Foreskin keratinocyte (primary cell): ENCODE measurements at places on chromosomes 3 and 15.
A peak's percentile ranks its signal among the peaks of the same experiment; 100 is the strongest.

GRCh38 chr3:30618526-30618925 lies 12.1 kb downstream of the TGFBR2 start:
- no peak for DNase-seq

GRCh38 chr15:41870689-41871081 lies 23.2 kb downstream of the SPTBN5 start:
- DNase-seq = peak; percentile 86

GRCh38 chr3:127173516-127174166 lies 19.3 kb upstream of the PRR23E start:
- no peak for DNase-seq

DNA sequence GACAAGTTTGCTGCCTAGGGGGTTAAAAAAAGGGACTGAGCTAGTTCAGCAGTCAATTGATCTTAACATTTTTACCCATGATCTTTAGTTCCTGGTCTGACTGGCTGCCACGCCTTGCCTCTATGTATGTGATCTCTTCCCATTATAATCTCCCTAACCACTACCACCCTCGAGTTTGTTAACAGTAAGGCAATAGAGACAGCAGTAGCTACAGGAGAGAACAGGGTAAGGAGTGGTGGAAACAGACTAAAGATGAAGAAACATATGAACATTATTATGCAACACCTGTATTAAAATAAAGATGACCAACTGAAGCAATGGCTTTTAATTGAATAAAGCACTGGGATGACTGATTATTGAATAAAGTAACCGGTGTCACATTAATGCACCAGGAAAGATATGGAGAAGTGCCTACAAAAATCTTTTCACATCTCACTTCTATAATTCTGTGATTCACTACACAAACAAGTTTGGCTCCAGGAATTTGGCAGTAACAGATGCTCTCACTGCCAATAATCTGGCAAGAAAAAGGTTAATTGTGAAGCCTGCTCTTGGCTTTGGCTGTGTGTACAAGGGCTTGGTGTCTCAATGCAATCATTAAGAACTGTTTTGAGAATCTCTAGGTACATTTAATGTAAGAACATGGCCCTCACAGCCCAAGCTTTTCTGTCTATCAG lies 95.7 kb downstream of the HHLA2 start:
- DNase-seq = no peak

DNA sequence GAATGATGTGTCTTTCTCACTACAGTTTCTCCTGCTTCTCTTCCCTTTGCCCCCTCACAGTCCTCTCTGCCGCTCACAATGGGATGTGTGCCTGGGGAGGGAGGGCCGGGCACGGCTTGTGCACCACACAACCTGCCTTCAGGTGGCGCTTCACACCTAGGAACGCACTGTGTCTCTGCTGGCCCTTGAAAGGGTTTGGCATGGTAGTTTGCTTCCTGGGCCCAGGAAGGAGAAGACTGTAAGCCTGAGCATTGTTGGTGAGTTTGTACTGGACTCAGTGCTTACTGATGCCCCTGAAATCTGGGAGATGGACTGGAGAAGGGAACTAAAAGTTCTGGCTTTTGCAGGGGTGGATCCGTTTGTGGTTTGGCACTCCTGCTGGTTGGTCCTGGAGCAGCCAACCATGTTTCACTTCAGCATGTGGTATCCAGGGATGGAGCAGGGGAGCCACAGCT lies 9.2 kb downstream of the ALPK3 start:
- DNase-seq = peak; percentile 25

DNA sequence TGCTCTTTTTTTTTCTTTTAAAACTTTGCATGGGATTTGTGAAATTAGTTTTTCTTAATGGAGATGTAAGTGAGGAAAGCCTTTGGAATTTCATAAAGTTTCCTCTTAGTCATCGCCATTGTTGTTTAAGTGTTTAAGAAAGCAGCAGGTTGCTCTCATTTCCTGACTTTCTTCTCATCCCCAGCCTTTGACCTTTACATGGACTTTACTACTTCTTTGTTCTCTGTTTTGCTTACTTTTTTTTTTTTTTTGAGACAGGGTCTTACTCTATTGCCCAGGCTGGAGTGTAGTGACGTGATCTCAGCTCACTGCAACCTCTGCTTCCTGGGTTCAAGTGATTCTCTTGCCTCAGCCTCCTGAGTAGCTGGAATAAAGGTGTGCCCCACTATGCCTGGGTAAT lies 38.6 kb downstream of the FBXL2 start:
- DNase-seq = peak; percentile 13

- DNase-seq = no peak
Measured at GRCh38 chr3:180926526-180926925, 14.1 kb downstream of the FXR1 start.

GRCh38 chr3:31384117-31384516 lies 148.6 kb upstream of the STT3B start:
- DNase-seq = no peak

DNA sequence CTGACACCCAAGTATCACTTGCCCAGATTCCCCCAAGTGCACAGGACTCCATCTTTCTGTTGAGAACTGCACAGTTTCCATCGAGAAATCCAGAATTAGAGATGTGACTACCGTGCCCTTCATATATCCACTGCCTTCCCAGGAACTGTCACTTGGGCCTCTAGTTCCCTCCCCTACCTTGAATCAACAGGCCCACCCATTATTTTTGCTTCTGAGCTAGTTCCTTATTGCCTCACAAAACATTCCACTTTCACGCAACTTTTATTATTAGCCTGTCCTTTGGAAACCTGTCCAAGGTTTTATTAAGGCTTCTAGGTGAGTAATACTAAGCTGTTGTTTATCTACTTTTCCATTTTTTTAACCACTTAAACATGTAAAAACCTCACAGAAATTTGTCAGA lies 17.1 kb upstream of the SLC30A4 start:
- DNase-seq = no peak

DNA sequence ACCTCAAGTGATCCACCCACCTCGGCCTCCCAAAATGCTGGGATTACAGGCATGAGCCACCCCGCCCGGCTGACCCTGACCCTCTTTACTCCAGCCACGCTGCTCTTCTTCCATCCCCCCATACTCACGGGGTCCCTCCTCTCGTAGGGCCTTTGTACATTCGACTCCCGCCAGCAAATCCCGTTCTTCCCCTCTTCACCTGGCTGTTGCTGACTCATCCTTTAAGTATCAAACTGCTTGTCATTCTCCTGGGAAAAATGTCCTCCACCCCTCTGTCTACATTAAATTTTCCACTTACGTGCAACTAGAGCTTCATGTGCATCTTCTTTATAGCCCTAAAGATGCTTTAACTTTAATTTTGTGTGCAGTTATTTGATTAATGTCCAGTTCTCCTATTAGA lies 203.1 kb downstream of the OPA1 start:
- peak; percentile 70 for DNase-seq

DNA sequence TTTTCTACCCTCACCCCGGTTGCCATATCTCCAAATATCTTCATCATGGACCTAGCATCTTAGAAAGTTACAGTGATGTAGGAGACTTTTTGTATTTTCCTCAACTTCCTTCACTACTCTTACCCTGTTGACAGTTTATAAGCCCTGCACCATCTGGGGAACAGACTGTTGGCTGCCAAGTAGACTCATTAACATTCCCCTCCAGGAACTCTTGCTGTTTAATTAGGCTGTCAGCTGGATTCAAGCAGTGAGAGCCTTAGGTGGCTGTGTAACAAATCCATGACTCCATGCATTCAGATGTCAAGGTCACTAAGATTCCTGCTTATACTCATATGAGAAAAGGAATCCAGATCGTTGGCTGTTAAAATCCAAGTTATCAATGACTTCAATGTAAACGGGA lies 198.3 kb downstream of the NAALADL2 start:
- no peak for DNase-seq

DNA sequence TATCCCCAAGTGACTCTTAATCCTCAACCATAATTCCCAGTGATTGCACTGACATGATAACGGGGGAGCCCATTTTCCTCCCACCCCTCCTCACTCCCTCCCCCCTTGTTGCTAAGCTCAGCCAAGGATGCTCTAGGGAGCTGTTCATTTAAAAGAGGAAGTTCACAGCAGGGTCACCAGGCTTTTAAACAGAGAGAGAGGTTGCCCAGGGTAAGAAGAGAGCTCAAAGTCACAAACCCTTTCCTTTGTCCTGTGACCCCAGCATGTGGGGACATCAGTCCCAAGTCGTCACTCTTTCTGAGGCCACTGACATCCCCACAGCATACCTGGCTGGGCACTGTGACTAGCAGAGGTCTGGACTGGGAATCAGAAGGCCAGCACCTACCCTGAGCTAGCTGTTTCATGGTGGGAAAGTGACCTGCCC lies 144.1 kb downstream of the RORA start:
- DNase-seq = no peak

- peak; percentile 42 for DNase-seq
Measured at GRCh38 chr15:41018534-41018933, 65.3 kb downstream of the CHAC1 start.

DNA sequence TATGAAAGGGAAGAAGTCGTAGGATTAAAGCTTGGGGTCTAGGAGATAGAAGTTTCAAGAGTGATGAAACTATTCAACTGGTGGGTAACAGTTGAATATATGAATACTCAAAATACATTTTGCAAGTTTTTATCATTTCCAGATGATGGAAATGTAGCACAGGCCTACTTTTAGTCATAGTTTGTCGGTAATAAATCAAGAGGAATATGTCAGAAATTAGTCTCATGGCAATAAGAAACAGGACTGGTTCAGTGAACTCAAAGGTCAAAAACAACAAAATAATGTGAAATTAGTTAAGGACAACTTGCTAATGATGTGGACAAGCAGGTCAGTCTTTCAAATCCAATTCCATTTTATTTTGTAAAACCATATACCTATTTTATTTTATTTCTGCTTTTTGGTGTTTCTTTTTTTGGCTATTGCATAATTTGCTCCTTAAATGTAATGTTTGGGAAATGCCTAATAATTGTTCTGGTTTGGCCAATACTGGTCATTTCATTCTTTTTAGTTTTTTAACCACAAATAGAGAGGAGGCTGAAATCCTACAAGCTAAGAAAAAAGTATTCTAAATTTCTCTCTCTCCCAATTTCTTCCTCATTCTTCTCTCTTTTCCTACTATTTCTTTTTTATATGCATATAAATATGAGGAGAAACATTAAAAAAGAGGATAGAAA lies 195.2 kb upstream of the ARHGEF26 start:
- no peak for DNase-seq

GRCh38 chr3:114205541-114205940 lies 26.7 kb upstream of the DRD3 start:
- DNase-seq = no peak

DNA sequence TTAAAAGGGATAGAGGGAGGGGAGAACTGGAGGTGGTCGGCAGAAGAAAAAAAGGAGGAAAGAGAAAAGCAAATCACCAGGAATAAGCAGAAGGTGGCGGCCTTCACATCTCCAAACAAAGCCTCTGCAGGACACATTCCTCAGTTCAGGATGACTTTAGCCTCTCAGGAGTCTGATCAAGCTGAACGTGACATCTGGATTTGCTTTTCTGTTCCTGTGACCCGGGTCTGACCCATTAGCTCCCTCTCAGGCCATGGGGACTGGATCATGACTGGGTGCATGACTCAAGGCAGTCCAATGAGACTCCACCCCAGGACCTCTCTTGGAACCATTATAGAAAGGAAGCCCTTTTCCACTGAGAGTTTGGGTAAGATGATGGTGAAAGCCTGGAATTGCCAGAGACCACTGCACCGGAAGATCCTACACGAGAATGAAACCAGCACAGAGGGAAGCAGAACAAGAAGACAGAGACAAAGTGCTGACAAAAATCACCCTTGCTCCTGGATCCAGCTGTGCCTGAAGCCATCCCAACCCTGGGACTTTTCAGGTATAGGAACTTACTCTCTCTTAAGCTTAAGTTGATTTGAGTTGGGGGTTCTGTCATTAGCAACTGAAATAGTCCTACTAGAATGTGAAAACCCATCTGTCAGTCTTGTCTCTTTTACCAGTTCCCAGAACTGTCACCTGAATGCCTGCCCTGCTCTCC lies 45.4 kb upstream of the RAD18 start:
- no peak for DNase-seq

GRCh38 chr15:43518197-43518761 lies 871 bp downstream of the MAP1A start:
- no peak for DNase-seq

GRCh38 chr3:172342097-172342659 lies 106.1 kb downstream of the GHSR start:
- no peak for DNase-seq

GRCh38 chr15:73630921-73631362 lies 2.2 kb downstream of the NPTN start:
- DNase-seq = no peak

DNA sequence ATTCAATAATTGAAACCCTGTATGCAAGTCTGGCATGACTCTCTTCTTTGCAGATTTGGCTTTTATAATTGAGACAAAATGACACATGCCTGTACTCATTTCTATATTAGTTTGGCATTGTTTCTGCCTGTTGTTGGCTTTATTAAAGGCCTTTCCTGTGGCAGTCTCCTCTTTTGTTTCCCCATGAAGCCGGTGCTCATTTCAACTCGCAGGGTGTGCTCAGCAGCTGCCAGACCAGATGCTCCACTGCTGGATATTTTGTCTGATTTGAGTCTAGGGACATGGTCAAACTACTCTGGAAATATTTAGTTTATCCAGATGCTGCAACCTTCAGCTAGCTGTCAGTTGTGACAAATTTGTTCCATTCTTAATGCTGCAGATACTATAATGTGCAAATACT lies 445.3 kb downstream of the NAALADL2 start:
- no peak for DNase-seq

DNA sequence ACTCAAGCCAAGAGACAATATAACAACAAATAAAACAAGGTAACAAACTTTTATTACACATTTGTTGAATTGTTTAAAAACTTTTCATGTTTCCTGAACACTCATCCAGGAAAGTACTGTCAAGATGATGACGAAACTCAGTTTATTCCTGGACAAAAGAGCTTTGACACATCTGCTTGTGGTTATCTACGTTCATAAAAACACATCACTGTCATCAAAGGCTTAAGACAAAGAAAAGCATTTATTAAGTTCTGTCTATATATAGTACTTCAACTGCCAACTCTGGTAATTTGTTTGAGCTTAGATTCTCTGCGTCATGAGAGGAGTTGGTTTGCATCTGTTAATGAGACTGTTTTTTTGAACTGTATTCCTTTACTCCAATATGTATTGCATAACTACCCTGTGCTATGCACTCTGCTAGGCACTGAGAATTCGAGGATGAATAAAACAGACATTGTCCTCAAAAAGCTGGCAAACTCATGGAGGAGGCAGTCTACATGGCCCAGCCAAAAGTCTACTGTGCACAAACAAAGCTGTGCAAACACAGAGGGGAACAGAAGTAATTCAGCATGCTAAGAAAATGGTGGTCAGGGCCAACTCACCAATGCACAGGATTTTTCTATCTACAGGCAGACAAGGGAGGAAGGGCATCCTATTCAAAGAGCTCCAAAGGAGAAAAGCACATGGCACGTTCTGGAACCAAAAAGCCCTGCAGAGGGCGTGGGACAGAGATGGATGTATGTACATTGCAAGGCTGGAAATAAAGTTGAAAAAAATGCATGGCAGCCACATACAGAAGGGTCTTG lies 21.5 kb downstream of the PLD1 start:
- peak; percentile 98 for DNase-seq
